ENCODE measurements at places on chromosomes 7 and 10.

GRCh38 chr7:94434042-94434441 lies 39.3 kb downstream of the COL1A2 start:
- no peak for DNase-seq

DNA sequence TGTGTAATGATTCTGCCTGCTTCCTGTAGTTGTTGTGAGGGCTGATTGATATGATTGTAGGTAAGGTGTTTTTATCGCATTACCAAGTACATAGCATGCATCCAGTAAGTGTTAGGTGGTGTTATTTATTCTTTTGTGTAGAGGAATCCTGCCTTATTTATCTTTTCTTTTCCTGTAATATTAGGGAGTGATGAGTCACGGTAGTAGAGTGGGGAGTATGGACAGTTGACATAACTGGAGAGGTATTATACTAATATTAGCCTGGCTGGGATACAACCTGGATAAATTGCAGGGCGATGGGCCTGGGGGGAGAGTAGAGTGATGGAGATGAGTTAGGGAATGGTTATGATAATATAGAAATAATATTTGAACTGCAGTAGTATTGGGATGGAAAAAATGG lies 9.8 kb downstream of the SDK1 start:
- no peak for DNase-seq

DNA sequence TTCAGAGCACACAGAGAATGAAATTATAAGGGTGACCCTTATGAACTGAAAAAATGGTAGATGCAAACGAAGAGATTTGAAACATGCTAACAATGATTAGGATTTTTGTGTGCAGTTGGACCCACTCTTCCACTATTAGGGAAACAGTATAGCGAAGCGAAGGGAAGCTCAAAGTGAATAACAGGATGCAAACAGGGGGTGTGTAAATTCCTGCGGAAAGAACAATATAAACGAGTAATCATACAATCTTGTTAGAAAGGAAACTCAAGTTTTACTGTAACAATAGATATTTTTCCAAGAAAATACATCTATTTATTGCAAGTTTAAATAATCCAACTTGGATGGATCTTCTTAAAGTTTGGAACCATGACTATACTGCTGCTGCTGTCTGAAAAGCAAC lies 14.7 kb downstream of the AHR start:
- no peak for DNase-seq

DNA sequence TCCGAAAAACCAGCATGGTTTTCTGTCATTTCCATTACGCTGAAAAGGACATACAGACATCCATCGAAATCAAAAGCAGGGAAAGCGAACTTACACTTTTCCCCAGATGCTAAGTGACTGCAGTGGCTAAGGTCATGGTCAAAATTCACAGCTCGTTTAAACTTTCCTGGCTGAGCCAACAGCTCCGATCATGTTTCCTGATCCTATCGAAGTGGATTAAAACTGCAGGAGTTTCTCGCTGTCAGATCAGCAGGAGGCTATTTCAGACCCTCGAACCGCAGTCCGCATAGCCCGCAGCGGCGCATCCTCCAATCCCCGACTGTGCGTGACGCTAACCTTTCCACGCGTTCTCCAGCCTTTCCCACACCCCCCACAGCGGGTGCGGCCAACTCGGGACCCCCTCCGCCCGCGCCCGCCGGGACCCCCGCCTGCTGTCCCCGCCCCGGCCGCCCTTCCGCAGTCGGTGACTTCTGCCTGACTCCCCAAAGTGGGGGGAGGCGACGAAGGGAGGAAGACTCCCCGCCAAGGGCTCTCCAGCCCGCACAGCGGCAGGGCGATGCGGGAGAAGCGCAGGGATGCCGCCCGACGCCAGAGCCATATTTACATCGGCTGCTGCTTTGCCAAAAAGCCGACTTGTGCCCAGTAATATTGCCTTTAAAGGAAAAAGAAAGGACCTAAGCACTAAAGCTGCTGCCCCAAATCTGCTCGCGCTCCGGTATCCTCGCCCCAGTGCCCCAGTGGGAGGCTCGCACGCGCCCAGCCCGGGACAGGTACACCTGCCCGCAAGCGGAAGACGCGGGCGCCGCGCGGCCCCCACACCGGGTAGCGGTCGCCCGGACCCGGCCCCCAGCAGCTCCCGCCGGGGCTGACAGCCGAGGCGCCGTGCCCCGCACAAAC lies 1.2 kb downstream of the PIP4K2A start:
- DNase-seq = no peak

DNA sequence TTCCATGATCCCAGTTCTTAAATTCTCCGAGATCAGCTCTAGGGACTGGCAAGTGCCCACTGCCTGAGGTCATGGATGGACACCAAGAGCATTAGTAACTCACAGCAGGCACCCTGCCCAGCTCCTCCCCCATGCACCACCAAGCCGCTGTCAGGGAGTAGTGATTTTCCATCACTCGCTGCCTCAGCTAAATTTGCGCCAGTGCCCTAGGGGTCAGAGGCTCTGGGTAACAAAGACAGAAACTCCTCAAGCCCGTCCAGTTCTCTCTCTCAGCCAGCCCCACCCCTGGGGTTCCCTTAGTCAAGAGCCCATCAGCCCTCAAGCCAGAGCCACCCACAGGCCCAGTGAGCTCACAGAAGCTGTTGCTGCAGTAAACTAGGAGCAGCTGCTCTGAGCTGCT lies 30.0 kb downstream of the PAX2 start:
- DNase-seq = no peak

GRCh38 chr7:18708204-18708603 lies 212.7 kb downstream of the HDAC9 start:
- DNase-seq = no peak

DNA sequence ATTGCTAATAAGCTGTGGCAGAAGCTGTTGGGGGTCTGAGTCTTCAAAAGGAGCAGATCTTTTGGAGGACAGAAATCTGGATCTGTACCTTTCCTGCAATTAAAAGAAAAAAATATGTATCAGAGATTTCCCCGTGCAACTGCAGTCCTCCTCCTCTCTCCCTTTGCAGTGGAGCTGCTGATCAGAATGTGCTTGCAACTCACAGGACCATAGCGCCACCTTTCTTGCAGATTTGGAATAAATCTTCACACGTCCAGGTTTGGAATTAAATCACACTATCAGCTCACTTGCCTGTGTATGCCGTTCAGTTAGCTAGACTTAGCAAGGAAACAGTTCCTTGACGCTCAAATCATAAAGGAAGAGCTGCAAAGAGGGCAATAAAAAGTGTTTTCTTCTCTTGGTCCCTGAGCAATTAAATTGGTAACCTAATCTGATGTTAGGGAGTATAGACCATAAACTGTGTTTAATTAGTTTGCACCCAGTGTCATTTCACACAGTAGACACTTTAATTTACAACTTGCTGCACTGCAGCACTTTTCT lies 77.4 kb downstream of the PON1 start:
- DNase-seq = no peak

DNA sequence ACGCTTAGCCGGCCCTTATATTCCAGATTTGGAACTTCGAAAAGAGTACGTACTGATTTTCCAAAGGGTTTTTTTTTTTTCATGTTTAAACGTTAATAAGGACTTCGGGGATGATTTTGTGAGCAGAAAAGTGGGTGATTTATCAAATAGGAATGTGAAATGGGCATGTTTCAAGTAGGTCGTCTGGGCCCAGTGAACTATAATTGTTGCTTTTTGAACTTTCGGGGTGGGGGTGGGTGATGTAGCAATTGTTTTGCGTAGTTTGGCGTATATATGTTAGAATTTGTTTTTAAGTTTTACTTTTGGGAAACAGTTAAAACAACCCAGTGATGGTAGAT lies 299 bp upstream of the PBLD start:
- DNase-seq = no peak

GRCh38 chr10:16470747-16471146 lies 33.9 kb downstream of the PTER start:
- no peak for DNase-seq

- DNase-seq = no peak
These were observed 7.1 kb upstream of the CPA5 start for GRCh38 chr7:130337410-130337971.

- DNase-seq = no peak
These were observed 72.5 kb downstream of the C10orf90 start for GRCh38 chr10:126598009-126598408.

GRCh38 chr10:115706488-115707076 lies 566.4 kb downstream of the GFRA1 start:
- DNase-seq = no peak

GRCh38 chr7:99006739-99007424 lies 128.6 kb downstream of the TRRAP start:
- no peak for DNase-seq

DNA sequence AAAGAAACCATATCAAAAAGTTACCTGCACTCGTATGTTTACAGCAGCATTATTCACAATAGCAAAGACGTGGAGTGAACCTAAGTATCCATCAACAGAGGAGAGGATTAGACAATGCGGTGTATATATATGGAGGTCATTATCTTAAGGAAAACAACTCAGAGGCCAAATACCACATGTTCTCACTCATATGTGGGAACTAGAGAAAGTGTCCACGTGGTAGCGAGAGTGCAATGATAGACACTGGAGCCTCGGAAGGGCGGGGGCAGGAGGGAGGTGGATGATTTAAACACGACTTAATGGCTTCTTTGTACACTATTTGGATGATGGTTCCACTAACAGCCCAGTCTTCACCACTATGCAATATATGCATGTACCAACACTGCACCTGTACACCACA lies 40.1 kb upstream of the RNF32 start:
- DNase-seq = no peak

DNA sequence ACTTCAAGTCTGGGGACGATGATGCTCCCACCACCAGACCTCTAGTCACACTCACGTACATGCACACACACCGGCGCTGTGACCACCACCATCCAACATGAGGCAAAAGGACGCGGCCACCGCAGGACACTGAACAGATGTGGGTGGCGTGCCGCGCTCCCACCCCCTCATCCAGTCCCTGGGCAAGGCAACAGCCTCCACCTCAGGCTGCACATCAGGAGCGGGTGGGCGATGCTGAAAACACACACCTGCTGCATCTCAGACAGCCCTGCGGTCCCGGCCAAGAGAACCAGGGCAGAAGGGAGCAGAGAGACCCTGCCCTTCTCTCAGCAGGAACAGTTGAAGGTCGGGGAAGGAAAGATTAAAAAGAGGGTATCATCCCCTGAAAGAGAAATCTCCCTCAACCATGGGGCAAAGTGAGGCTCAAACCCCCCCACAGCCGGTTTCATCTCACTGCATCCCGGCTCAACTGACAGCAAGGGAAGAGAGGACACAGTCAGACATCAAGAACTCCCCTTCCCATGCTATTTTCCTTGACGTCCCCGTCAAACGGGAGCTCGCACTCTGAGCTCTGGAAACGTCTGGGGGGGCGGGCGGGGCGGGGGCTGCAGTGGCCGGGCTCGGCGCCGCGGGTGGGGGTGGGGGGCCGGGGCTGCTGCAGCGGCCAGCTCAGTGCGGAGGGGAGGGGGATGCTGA lies 1.1 kb downstream of the CAMK2G start:
- no peak for DNase-seq

- DNase-seq = no peak
These were observed 286.8 kb downstream of the SKIDA1 start for GRCh38 chr10:21238717-21239116.

GRCh38 chr7:2212906-2213305 lies 19.8 kb downstream of the MAD1L1 start:
- no peak for DNase-seq

- no peak for DNase-seq
These were observed 22.7 kb downstream of the AP5Z1 start for GRCh38 chr7:4797858-4798705.

- DNase-seq = no peak
These were observed 148.4 kb upstream of the KAT6B start for GRCh38 chr10:74677951-74678350.

- DNase-seq = no peak
These were observed 341.0 kb upstream of the ZMIZ1 start for GRCh38 chr10:78727728-78728127.

- DNase-seq = no peak
These were observed 341.6 kb upstream of the KCND2 start for GRCh38 chr7:119931230-119931824.

GRCh38 chr7:74061840-74062539 lies 21.6 kb upstream of the LIMK1 start:
- peak; percentile 36 for DNase-seq

GRCh38 chr7:138245216-138245615 lies 169.0 kb downstream of the AKR1D1 start:
- DNase-seq = no peak

DNA sequence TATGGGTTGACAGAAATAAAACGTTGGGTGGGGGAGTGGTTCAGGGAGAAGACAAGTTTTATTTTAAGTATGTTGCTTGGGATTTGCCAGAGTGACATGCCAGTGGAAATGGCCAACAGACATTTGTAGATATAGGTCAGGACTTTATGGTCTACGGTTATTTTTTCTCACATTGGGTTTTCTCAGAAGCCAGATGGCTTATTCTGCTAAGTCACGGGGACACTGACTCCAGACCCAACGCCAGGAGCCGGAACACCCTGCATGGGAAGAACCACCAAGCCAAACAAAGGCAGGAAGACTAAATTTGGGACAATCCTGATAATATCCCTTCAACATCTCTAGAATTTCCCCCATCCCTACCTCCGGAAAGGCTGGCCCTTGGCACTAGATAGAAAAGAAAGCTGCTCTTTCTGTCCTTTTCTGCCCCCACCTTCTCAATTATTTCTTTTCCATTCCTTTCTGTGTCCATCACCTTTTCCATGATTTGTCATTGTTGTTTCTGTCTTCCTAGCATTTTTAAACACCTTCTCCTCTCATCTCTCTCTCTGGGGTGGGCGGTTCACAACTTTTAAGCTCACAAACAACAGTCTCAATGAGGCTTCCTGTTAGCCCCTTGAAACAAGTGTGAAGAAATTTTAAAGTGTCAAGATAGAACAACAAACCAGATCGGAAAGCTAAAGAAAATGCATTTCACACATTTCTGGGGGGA lies 44.7 kb downstream of the TBXAS1 start:
- no peak for DNase-seq

- no peak for DNase-seq
These were observed 96.3 kb downstream of the JAZF1 start for GRCh38 chr7:28083998-28084985.

- no peak for DNase-seq
These were observed 1.4 kb downstream of the KBTBD2 start for GRCh38 chr7:32890010-32890792.

- DNase-seq = no peak
These were observed 995 bp upstream of the INPP5F start for GRCh38 chr10:119724593-119725516.

- peak; percentile 66 for DNase-seq
These were observed 83.0 kb upstream of the DUSP5 start for GRCh38 chr10:110414548-110415309.

GRCh38 chr10:18610517-18610916 lies 40.9 kb downstream of the NSUN6 start:
- no peak for DNase-seq

DNA sequence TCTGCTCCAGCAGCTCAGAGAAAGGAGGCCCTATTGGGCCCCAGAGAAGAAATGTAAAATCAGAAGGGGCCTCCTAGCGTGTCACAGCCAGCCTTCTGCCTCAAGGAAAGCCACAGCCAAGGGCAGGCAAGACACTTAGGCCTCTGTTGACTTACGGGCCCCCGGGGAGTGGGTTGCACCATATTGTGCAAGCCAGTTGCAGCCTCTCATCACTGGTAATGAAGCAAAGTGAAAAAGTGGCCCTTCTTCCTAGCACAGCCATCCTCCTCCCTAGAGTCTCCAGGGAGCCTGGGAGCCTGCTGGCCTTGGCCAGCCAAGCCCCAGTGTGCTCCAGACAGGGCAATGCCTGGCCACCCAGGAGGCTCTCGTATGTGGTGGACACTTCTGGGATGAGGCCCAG lies 56.2 kb upstream of the GDF10 start:
- DNase-seq = no peak

Measured in esophagus squamous epithelium (tissue), 5 donors.